Mucosa of gallbladder (tissue), 1 donor: ENCODE measurements at places on chromosomes 3 and 15. TPM values are rescaled to one million over a fixed set of nuclear protein-coding genes. Genes with fewer than 3 reads are reported as not detected.

The POTEB2 gene
- total RNA-seq: not detected

The COL6A5 gene
- total RNA-seq: not detected

The IL20RB gene
- 0.66 TPM for total RNA-seq

The TRIM69 gene
- total RNA-seq: 29.8 TPM

The PLCH1 gene
- total RNA-seq: 8.0 TPM

The LSAMP gene
- total RNA-seq: 11.4 TPM

The C3orf22 gene
- total RNA-seq: not detected

The SLC28A1 gene
- 2.6 TPM for total RNA-seq

The FETUB gene
- not detected for total RNA-seq
